SW480 (cell line): ENCODE measurements at places on chromosomes 6 and 20.

DNA sequence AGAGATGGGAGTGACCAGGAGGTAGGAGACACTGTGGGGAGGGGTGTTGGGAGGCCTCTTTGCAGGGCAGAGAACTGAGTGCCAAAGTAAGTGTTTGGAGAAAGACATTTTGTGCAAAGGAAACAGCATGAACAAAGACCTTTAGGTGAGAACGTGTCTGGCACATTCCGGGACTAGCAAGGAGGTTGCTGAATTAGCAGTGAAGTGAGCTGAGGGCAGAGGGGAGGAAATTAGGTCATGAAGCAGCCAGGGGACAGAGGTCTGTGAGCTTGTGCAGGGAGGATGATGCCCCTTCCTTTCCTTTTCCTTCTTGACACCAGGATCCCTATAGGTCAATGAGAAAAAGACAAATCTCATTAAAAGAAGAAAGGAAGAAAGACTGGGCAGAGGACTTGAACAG lies 21.4 kb upstream of the AHCY start:
- no peak for DNase-seq

GRCh38 chr6:110366256-110366655 lies 8.1 kb upstream of the METTL24 start:
- DNase-seq: no peak

GRCh38 chr6:136108361-136108945 lies 141.7 kb downstream of the MTFR2 start:
- no peak for DNase-seq

DNA sequence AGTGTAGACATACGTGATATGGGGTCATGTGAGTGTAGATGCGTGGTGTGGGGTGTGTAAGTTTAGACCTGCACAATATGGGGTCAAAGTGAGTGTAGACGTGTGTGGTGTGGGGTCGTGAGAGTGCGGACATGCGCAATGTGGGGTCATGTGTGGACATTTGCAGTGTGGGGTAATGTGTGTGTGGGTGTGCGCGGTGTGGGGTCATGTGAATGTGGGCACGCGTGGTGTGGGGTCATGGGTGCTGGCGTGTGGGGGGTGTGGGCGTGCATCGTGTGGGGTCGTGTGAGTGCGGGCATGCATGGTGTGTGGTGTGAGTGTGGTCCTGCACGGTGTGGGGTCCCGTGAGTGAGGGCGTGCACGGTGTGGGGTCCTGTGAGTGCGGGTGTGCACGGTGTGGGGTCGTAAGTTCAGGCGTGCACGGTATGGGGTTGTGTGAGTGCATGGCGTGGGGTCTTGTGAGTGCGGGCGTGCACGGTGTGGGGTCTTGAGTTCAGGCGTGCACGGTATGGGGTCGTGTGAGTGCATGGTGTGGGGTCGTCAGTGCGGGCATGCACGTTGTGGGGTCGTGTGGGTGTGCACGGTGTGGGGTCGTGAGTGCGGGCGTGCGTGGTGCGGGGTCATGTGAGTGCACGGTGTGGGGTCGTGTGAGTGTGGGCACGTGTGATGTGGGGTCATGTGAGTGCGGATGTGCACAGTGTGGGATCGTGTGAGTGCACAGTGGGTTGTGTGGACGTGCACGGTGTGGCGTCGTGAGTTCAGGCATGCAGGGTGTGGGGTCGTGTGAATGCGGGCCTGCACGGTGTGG lies 14.3 kb downstream of the PCMTD2 start:
- DNase-seq: no peak

DNA sequence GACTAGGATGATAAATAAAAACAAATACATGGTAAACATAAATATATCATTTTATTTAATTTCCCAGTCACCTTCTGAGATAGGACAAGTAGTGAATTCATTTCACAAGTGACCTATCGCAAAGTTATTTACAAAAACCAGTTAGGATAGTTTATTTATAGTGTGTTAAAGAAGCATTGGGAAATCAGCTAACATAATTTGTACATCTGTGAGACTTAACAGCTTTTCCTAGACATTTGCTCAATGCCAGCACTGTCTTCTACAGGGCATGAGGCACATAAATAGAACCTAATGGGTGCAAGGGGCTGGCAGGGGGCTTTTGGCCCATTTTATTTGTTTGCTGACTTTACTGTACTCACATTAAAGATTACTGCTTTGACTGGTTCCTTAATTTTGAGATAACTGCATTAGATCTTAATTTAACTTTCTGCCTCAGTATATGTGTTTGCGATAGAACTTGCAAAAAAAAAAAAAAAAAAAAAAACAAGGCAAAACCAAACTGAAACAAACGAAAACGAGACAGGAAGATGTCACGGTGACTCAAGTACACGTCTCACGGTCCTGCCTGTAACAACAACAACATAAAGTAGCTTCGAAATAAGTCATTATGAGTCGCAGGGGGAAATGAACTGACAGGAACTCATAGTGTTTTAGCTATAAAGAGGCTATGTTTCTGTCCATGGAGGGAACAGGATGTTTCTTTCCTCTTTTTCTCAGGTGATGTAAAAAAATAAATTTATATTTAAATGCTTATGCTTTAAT lies 133.7 kb upstream of the GMDS start:
- DNase-seq: no peak

DNA sequence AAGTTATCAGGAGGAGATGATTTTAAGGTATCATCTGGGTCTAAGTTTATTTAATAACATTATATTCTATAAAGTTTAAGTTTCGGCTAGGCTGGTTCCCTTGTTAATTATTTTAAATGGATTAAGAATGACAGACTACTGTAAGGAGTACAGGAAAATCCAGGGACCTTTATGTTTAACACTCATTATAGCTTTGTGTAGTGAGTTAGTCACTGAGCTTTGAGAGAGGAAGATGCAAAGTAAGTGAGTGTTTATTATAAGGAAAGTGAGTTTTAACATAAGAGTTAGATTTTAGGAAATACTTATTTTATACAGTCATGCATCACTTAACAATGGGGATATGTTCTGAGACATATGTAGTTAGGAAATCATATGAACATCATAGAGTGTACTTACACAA lies 485.5 kb downstream of the MMUT start:
- DNase-seq: no peak

DNA sequence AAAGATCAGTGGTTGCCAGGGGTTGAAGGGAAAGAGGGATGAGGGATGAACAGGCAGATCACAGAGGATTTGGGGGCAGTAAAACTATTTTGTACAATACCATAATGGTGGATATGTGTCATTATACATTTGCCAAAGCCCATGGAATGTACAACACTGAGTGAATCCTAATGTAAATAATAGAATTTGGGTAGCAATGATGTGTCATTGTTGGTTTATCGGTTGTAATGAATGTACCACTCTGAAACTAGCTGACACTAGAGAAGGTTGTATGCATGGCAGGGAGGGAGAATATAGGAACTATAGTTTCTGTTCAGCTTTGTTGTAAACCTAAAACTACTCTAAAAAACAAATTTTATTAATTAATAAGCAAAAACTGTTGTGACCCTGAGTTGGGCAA lies 17.8 kb upstream of the ASF1A start:
- no peak for DNase-seq

DNA sequence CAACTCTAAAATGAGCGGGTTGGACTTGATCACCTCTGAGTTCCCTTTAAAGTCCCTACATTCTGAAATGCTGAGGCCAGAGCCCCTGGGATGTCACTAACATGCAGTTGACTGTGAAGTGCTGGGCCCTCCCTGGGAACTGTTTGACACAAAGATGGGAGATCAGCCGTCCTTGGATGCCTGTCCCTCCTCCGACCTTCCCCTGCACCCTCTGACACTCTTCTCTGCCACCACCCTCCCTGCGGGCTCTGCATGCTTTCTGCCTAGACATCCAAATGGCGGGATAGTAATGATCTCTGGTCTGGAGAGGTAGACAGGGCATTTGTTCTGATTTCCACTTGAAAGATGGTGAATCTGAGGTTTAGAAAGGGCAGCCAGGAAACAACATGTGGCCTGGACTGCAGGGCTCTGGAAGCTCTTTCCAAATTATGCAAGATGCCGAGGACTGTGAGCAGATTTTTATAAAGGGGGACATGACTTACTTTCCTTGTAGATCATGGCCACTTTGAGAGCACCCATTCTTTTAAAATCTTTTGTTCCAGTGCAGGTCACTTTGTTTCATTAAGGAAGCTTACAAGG lies 113.2 kb downstream of the ZDHHC14 start:
- no peak for DNase-seq

DNA sequence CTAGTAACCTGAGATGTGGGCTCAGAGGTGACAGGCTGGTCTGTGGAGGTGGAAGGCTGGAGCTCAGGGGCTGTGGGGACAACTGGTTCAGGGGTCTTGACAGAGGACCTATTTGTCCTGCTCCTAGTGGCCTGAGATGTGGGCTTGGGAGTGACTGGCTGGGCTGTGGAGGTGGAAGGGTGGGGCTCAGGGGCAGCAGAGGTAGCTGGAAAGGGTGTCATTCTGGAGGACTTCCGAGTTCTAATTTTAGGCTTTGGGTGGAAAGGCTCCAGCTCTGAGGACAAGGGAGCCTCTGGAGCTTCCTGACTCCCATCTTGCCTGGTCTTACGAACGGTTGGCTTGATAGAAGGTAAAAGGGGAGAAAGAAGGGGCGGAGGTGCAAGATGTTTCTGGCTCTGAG lies 11.5 kb downstream of the MDC1 start:
- DNase-seq: no peak

DNA sequence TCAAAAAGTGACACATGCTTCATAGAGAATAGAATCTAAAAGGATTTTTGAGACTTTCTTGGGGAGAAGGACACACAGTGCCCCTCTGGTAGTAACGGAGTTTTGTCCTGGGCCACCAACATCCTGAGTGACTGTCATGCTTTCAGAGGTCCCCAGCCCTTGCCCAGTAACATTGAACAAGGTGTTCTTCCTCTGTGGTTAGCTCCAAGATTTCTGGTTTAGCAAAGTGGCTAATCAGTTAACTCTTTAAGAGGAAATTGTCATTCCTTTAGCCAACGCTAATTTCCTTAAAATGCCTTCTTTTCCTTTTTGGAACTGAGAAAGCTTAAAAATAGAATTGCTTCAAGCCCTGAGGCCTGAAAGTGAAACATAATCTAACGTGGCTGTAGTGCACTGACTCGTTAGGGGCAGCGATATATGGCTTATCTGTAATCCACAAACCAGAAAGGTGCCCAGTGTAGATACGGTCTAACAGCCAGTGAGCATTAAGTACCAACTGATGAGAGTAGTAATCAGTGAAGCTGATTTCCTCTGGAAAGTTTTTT lies 7.8 kb downstream of the E2F3 start:
- DNase-seq: no peak

GRCh38 chr6:163637524-163637923 lies 223.0 kb downstream of the QKI start:
- DNase-seq: no peak

DNA sequence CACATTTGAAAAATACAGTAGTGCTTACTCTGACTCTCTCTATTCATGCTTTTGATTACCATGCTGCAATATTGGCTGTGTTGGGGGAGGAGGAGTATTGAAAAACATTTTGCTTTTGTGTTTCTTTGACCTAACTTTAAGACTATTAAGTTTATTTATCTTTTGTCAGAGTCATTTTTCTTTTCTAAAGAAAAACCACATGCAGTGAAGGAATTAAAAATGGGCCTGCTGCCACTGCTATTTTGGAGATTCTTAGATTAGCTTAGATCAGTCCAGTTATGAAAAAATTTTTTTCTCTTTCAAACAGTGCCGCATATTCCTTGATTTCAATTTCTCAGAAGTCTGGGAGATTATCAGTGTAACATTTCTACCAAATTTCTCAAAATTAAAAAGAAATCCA lies 36.1 kb downstream of the BCKDHB start:
- no peak for DNase-seq

DNA sequence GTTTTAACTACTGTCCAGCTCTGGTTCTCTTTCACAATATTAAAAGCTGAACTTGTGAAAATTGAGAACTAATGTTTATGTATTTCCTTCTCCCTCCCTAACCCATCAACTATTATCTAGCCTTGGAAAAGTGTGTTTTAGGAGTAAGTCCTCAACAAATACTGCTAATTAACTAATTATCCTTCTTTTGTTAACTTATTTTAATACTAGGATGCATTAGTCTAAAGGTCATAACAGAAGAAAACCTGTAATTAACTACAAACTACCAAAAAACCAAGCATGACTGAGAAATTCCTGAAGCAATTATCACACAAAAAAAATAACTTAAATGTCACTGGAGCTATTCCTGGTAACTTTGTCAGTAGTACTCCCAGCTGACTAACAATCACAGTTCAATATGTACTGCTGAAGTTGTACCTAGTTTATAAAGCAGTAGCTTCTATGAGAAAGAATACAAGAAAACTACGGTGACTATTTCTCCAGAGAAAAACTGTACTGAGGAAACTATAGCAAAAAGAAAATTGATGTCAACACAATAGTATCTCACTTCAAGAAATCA lies 301.9 kb downstream of the LAMA2 start:
- no peak for DNase-seq

- DNase-seq: no peak
Measured at GRCh38 chr6:73832313-73832712, 136.3 kb downstream of the CD109 start.

DNA sequence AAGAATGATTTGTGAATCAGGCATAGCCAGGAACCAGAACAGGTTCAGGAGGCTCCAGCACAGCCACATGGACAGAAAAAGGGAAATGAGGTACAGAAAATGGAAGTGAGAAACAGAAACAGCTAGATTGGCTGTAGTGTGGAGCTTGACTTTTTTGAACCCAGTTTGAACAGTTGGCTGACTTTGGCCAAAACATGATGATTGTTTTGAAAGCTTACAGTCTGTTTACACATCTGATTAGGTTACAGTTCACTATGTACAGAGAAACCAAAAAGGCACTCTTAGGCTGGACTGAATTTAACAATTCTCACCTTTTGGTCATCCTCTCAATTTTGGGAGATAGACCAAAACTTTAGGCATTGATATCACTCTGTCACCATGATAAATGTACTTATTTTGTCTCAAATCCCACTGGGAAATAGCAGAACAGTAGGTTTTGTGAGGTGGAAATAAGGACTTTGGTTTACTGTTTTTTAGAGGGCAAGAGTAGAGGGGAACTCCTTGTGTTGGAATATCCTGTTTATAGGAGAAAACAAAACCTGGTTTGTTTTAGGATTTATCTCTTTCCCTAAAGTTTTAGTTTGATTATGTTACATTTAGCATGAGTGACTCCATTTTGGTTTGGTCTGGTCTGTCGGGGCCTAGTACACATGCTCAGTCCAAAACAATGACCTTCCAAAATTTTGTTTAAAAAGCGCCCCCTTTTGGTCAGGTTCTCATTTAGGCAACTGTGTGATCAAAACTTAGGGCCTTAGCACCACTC lies 123.1 kb downstream of the OLIG3 start:
- DNase-seq: no peak

DNA sequence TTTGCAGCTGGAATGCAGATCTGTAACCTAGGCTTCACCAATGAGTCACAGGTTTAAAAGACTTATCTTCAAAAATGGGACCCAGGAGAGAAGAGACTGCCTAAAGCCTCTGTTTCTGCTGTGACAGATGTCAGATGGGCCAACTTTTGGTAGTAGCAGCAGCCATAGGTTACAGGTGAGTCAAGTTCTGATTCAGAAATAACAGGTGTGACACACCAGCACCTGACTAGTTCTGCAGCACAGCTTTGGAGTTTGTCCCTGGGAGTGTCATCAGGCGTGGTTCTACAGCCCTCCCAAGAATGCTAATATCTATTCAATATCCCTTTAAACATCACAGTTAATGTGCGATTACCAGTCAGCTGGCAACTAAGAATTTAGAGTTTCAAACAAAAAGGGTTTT lies 121.9 kb upstream of the BTN3A2 start:
- peak; percentile 71 for DNase-seq

- DNase-seq: no peak
Measured at GRCh38 chr6:121904559-121904958, 469.1 kb downstream of the GJA1 start.
